B cell (primary cell): ENCODE measurements at places on chromosomes 1 and 21. TPM values are rescaled to one million over a fixed set of nuclear protein-coding genes. Genes with fewer than 3 reads are reported as not detected.

DNA sequence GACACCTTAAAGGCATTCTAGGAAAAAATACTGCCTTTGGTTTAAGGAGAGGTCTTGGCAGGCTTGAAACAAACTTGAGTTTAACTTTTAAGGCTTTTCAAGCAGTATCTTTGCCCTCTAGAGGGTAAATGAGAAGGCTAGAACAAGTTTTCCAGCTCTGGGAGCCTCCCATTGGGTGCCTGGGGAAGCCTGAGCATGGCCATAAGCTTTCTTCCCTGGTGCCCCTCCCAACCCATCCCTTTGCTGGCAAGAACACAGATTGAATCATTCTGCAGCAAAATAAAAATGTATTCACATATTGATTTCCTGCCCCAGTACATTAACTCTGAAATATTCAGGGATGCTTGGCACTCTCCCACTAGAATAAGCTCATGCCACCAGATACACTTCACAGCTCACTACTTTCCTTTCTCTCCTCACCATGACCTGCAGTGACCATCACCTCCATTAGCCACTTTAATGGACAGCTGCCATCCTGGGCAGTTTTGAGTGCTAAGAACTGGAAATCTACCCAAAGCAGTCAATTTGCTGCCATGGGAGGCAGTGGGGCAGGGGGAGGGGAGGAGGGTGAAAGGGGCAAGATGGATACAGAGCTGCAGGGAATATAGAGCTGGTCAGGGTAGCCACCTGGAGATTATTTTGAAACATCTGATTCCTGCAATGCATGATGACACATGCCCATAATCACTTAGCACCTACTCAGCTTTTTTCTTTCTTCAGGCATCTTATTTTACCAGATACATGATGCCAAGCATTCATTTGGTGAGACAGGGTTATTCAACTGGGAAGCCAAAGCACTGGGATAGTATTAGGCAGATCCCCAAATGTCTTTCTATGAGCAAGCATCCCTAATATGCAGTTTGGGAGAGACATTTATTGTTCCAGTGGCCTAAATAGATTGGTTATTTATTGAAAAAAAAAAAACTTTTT is 140.6 kb downstream of the SYT2 start:
- DNase-seq: no peak

Gene LMX1A
- polyA plus RNA-seq: not detected in 2 replicates

GRCh38 chr1:1799716-1800115 is 21.4 kb upstream of the NADK start:
- DNase-seq: no peak

GRCh38 chr21:25934130-25934529 is 199.4 kb downstream of the GABPA start:
- no peak for DNase-seq

GRCh38 chr1:21938732-21939538 is 1.8 kb upstream of the HSPG2 start:
- DNase-seq: no peak

Gene LCE1F
- polyA plus RNA-seq: not detected in 2 replicates

- DNase-seq: no peak
Measured at GRCh38 chr1:234775477-234776246, 165.7 kb upstream of the IRF2BP2 start.

- DNase-seq: no peak
Measured at GRCh38 chr1:167109125-167109524, 15.2 kb downstream of the STYXL2 start.

Gene UBE2U
- polyA plus RNA-seq: not detected in 2 replicates

Gene NFIA
- 0.20 and 0.28 TPM in 2 replicates for polyA plus RNA-seq

Gene OSCP1
- 0.16 and 0.23 TPM in 2 replicates for polyA plus RNA-seq
